Neural progenitor cell (in vitro differentiated cells): ENCODE measurements at places on chromosomes 11 and 22. TPM values are rescaled to one million over a fixed set of nuclear protein-coding genes. Genes with fewer than 3 reads are reported as not detected.

The MPPED1 gene
- total RNA-seq = 2.0 and 4.5 TPM in 2 replicates

The C11orf16 gene
- total RNA-seq = not detected in 2 replicates

GRCh38 chr22:22498267-22498666, 10.3 kb downstream of the ZNF280B start:
- no peak for DNase-seq

The MS4A7 gene
- total RNA-seq = not detected in 2 replicates

DNA sequence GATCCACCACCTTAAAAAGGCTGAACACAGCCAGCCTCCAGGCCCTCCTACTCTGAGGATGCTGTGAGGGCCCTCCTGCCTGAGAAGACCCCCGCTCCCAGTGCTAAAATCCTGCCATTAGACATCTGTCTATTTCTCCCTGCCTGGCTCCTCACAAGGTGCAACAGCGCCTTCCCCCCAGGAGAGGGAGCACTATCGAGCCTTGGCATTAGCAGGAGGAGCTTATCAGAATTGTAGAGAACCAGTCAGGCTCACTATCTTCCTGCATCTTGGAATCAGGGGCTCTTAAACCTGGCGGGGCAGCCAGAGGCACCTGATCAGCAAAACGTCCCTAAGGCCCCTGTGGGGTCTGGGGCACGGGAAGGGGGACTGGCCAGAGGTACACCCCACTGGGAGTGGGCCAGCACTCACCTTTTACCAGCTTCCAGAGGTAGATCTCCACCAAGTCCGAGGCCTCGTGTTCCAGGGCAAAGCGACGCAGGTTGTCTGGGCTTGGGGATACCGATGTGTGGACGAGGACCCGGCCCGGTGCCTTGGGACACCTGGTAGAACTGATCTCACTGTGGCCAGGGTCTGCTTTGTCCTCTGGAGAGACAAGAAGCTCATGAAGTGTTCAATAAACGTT, 28.7 kb downstream of the CHRDL2 start:
- DNase-seq = peak; percentile 84
